ENCODE measurements at places on chromosomes 5 and 9.

- DNase-seq, result peak; percentile 95
These were observed 11.4 kb downstream of the YTHDC2 start for GRCh38 chr5:113524927-113525326.

DNA sequence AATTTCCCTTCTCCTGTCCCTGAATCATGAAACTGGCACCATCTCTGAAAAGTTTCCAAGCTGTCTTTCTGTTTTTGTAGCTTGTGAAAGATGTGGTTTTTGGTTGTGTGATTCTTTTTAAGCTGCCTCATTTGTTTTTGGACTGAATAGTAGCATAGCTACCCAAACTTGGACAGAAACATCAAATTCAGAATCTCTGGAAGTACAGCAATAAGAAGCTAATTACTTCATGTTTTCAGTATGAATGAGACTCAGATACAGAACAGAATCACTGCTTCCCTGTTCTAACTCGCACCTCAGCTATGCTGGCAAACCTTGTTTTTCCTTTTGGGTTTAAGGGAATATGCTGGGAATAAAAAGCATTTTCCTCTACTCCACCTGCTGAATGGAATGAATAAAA lies 101.0 kb downstream of the FGF1 start:
- DNase-seq, result no peak

GRCh38 chr9:69380301-69380700 lies 55.3 kb downstream of the ENTREP1 start:
- no peak for DNase-seq

DNA sequence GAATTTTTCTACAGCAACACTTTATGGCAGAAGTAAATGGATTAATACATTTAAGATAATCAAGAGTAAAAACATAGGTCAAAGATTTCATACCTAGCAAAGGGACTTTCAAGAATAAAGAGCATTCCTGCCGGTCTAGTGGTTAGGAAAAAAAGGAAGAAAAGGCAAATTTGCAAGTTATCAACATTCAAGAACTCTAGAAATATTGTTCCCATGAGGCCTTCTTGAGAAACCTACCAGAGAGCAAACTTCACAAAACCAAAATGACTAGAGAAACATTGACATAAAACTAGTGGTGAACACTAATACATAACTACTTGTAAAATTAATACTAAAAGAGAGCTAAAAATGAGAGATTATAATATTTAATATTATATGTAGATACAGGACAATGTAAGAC lies 320.2 kb upstream of the RGMB start:
- no peak for DNase-seq

GRCh38 chr5:159155960-159156359 lies 53.4 kb downstream of the RNF145 start:
- no peak for DNase-seq

DNA sequence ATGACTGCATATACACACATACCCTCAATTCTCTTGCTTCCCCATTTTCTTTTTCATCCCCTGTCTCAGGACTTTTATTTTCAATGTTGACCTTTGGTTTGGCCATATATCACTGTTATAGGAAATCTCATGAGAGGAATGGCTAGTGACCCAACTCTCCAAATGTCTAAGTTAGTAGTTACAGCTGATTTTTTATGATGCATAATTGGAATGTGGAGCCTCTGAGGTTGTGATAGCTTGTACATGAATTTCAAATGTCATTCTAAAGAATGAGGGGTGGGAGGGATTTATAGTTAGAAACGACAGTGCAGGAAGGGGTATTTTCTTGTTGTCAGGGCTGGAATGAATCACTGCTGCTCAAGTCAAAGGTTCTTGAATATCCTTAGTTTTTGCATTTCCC lies 356.1 kb downstream of the NTRK2 start:
- DNase-seq, result no peak

DNA sequence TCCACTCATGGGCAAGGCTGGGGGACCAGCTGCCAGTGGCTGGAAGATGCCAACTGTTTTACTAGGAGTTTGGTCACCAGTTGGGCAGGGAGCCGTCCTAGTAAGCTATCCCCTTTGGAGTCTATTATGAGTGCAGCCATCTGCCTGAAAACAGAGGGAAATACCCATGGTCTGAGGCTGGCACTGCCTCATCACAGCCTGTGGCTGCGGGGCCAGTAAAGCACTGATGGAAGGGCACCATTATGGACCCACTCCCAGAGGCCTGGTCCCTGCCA lies 187.2 kb upstream of the PANK3 start:
- DNase-seq, result no peak

GRCh38 chr9:131397100-131397790 lies 3.4 kb downstream of the PRRC2B start:
- no peak for DNase-seq

- DNase-seq, result peak; percentile 69
These were observed 122.5 kb downstream of the COL23A1 start for GRCh38 chr5:178467568-178468195.

- no peak for DNase-seq
These were observed 68.5 kb downstream of the KLHL3 start for GRCh38 chr5:137667341-137667740.

DNA sequence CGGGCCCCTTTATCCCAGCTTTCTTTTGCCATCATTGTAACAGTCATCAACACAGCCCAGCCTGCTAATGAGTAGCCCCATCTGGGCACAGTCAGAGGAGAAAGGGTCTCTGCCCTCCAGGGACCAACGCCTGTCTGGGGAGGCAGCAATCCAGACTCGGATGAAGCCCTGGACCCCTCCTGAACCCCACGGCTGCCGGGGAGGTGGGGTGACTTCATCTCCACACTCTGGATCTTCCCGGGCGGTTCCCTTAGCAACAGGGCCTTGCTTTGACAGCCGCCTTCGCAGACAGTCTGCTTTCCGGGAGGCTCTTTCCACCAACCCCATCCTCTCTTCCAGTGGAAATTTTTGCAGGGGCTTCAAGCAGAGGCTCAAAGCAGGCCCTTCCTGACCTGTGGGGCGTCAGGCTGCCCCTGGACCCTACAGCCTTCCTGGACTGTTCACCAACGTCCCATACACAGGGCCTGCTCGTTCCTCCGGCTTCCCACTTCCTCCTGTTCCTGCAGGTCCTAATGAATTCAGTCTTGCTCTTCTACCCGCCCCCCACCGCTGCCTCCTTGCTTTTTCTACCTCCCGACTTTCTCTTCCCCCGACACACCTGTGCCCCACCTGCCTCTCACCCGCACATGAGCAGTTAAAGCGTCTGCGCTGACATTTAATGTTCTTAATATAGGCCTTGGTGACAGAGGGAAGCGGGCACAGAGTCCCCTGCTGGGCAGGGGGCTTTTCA lies 161.7 kb upstream of the MVB12B start:
- no peak for DNase-seq

DNA sequence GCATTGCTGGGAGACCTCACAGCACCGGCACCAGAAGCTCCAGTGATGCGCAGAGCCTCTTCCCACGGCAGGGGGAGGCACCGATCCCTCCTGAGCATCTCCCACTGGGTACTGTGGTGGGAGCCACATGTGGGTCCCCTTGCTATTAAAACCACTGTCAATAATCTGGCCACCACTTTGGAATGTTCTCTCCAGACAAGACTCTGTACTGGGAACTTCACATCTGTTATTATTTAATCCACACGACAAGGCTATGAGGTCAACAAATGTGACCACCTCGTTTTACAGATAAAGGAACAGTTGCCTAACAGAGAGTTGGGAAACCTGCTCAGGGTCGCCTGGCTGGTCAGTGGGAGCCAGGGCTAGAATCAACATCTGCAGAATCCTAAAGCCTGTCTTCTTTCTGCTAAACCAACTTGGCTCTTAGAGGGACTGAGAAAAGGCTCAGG lies 72.7 kb downstream of the EPB41L4B start:
- DNase-seq, result no peak

DNA sequence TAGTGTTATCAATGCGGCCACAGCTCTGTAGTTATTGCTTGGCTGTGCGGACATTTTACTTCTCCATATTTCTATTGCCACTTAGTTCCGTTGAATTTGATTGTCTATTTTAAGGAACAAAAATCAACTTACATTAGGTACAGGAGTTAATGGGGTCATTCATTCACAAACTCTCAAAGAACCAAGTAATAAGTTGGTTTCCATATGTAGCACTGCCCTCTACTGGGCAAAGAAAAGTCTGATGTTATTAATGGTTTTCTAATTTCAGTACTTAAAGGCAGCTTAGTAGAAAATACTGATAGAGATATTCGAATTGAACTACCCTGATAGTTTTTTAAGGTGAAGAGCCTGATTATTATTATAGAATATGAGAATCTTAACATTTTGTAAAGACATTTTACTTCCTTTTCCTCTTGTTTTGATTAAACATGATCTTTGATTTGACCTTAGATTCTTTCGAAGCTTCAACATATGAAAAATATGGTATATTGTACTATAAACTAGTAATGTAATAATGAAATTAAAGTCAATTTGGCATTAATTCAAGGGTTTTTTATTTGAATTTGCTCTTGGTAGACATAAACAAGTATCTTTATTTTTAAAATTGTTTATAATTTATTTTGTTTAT lies 119.5 kb upstream of the CTNND2 start:
- DNase-seq, result peak; percentile 77

GRCh38 chr5:122501089-122501435 lies 189.0 kb downstream of the SNCAIP start:
- DNase-seq, result no peak

DNA sequence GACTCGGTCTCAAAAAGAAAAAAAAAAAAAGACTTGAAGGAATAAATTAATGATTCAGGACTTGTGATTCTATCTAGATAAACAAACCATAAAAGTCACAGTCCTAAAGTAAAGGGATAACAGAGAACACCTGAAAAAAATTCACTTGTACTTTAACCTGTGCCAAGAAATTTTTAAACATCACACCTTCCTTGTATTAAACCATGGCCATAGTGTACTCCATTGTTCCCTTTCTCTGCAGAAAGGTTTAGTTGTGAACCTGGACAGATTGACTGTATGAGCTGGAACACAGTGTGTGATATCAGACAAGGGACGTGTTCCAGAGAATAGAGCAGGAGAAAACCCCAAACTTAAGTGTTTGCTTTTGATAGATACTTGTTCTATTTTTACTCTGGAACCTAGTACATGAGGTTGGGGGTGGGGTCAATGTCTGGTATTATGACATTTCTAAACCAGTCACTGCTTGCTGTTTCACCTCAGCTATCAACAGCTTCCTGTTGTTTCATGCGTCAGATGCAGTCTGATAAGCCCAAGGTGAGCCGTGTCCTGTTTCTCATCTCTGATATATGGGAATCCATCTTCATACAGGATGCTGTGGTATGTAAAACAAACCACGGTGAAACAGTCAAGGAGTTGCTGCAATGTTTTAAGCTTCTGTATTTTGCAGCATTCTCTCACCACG lies 62.5 kb upstream of the ITGA1 start:
- peak; percentile 61 for DNase-seq
